ENCODE measurements at places on chromosomes 16 and 17.
A peak's percentile ranks its signal among the peaks of the same experiment; 100 is the strongest.

DNA sequence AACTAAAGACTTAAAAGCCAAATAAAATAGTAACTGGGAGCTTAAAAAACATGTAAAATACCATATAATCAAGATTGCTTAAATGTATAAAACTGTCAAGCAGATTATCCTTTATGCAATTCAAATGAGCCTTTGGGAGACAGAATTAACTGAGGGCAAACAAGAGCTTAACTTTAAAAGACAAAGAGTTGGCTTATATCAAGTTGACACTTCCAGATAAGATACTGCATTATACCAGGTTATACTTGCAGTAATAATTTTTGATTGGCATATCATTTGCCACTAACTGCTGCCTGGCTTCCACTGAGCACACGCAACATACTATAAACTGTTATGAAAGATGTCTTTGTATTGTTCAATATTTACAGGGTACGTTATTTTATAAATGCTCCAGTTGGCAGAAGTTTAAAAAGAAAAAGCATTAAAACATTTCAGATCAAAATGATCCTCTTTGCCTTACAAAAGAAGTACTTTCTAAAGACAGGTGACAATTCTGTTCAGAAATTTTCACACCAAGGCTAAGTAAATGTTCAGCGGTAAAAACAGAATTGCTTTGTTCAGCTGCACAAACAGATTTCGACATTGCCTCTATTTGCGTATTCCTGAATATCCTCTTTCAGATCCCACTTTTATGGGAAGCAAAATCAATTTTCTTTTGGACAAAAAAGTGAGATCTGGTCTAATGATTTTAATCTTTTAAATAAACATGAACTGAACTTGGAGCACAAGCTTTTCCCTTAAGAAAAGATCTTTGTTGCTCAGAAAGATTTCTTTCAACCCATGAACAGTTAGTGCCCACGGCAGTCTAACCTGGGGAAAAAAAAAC lies 50.7 kb downstream of the TOX3 start:
- no peak for DNase-seq

GRCh38 chr17:17416007-17416399 lies 60.8 kb upstream of the MED9 start:
- DNase-seq: peak; percentile 79

DNA sequence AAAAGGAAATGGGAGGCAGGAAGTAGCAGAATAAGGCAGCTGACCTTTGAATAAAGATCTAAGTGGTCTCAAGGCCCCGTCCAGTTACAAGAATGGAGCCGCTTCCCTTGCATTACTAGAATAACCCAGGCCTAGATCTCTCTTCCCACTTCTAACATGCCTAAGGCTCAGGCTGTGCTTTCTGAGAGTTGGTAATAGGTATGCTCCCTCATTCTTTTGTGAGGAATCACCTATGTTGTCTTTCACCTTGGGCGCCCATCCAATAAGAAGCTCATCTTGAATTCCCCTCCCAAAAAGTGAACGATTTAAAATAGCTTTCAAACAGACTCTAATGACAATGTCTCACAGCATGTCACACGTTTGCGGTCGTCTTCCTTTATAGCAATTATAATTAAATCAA lies 101.2 kb downstream of the KCNJ2 start:
- no peak for DNase-seq

GRCh38 chr16:2284797-2285576 lies 17.1 kb upstream of the RNPS1 start:
- DNase-seq: no peak

DNA sequence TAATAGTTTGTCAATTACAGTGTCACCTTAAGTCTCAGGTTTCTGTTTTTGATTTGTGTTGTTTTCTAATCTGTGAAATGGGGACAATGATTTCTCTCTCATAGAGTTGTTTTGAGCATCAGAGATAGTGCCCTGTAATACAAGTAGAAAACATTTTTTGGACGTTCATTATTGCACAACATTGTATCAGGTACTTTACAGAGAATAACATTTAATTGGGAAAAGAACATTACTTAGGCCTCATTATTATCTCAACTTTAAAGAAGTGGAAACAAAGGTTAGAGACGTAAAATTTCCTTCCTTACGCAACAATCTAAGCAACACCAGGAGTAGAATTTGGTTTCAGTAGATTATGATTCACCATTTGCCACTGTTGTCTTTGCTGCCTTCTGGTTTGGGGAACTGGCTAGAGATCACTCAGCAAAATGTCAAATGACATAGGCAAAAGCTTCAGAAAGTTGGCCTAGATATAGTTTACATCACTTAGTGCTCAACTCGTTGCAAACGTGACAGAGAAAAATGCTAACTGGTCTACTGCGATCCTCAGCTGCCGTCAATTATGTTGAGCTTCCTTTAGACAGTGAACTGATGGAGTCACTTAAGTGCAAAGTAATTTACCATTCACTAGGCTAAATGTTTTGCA lies 1026.8 kb downstream of the CDH11 start:
- no peak for DNase-seq

Data from M059J (cell line).